ENCODE measurements at places on chromosomes 6 and 20.

- no peak for DNase-seq
These were observed 48.0 kb downstream of the OR2B2 start for GRCh38 chr6:27863962-27864905.

GRCh38 chr6:106084106-106084988 is 1.8 kb upstream of the PRDM1 start:
- DNase-seq, result no peak

DNA sequence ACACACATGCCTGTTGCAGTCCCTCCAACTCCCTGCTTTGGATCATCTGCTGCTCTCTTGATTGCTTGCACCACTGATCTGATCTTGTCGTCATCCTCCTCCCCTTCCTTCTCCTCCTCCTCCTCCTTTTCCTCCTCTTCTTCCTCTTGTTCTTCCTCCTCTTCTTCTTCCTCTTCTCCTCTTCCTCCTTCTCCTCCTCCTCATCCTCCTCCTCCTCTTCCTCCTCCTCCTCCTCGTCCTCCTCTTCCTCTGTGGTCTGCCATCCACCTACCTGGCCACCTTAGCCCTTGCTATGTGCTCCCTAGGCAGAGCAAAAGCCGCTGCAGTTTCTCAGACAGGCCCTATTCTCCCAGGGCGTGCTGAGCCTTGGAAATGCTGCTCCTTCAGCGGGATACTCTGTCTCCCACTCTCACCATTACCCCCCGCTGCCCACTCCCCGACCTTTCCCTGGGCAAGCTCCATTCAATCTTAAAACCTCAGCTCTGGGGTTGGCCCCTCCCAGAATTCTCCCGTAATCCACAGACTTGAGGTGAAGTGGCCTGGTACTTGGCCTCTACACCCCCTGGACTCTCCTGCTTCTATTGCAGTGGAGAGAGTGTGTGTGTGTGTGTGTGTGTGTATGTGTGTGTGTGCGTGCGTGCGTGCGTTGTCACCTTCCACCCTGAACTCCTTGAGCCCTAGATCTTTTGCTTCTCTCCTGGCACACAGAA is 105.0 kb downstream of the SASH1 start:
- DNase-seq, result no peak

DNA sequence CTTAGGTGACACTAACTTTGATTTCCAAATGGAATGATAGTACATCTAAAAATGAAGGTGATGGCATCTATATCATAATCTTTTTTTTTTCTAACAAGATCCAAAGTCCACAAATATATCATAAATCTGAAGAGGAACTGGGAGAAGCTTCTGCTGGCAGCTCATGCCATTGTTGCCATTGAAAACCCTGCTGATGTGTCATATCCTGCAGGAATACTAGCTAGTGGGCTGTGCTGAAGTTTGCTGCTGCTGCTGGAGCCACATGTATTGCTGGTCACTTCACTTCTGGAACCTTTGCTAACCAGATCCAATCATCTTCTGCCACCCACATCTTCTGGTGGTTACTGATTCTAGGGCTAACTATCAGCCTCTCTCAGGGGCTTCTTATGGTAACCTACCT is 27.4 kb upstream of the KHDC1 start:
- no peak for DNase-seq

DNA sequence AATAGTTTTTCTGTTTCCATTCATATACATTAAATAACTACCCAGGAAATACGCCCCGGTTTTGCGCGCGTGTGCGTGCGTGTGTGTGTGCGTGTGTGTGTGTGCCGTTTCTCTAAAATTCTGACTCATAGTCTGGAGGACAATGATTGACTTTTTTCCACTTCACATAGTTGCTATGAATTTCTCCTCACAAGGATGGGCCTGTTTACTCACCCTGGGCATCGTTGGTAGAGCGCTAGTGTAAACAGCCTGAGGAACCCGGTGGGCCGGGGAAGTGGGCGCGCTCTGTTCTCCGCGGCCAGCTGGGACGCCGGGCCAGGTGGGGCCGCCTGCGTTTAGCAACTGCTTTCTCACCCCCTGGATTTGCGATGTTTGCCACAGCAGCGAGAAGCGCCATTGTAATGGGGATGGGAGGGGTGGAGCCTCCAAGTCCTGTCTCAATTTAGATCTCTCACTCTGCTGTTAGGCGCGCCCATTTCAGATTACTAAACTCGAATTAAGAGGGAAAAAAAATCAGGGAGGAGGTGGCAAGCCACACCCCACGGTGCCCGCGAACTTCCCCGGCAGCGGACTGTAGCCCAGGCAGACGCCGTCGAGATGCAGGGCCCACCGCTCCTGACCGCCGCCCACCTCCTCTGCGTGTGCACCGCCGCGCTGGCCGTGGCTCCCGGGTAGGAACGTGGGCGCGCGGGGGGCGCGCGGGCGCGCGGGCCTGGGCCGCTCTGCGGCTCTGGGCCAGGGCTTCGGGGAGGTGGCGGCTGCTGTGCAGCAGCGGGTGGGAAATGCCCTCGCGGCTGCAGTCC is at the start of gene CD109:
TSS of gene CD109 (plus strand) at position 585 of the 803 bp plus-strand sequence. CDS start at position 598, 13 bp downstream.
- DNase-seq, result no peak

GRCh38 chr6:43310624-43311023 is 2.0 kb upstream of the CRIP3 start:
- no peak for DNase-seq

- no peak for DNase-seq
These were observed 56.8 kb downstream of the EIF2S2 start for GRCh38 chr20:34055290-34055689.

DNA sequence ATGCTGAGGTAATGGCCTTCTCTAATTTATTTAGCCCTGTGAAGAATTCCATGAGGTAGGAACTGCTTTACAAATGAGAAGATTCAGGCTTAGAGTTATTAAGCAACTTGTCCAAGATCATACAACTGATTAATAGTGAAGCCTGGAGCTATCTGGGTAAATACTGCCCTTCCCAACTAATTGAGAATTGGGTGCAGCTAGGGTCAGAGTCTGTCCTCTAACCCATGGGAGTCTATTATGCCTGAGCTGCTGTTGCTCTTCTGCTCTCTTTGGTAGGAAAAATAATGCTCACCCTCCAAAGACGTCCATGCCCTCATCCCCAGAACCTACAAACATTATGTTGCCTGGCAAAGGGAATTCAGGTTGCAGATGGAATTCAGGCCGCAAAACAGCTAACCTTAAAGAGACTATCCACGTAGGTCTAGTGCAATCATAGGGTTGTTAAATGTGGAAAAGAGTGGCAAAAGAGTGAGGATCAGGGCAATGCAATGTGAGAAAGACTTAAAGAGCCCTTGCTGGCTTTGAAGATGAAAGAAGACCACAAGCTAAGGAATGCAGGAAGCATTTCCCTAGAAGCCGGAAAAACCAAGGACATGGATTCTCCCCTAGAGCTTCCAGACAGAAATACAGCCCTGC is 90.1 kb downstream of the SPTLC3 start:
- no peak for DNase-seq

DNA sequence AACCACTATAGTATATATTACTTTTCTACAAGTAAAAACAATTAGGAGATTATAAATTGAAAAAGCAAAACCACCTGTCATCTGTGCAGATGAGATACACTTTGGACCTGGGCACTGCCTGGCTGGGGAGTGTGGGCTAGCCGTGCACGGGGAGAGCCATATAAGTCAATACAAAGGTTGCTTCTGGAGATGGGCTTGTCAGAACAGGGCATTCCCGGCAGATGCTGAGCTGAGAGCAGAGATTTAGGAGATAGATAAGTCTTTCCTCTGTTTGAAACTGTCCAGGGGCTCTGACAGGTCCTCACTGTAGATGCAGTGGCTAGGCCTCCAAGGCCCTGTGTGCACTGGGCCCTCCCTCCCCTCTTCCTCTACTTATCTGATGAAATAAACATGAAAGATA is 34.5 kb downstream of the CD164 start:
- no peak for DNase-seq

DNA sequence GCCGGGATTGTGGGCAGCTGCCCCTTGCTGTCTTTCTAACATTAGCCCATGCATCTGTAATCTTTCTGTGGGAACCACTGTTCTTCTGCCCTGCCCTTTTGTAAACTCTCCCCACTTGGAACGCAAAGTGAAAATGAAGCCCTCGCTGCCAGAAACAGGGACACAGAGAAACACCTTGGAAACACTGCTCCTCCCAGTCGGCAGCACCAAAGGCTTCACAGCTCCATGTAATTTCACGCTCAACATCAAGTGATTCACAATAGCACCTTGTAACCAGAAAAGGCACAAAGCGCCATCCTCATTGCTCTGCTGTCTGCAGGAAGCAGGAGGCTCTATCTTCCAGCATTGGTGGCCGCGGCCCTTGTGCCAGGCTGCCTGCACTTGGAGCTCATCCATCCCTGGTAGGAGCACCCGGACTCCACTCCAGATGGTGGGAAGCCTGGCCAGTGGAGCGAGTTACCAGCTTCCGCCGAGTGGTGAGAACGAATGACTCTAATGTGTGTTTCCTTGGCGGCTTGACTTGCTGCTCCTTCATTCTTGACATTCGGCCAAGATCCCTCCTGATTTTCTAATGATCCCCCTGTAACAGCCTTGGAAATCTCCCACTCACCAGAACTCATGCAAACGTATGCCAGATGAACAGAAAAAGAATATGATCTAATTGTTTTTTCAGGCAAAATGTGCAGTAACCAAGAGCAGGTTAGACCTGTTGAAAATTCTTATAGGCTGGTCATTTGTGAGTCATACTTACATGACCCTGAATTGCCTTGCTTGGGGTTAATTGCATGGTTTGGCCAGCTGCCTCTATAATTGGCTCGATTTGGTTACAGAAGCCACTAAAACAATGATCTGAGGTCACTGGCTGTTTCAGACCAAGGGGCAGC is 169.1 kb upstream of the CDYL start:
- peak; percentile 35 for DNase-seq

DNA sequence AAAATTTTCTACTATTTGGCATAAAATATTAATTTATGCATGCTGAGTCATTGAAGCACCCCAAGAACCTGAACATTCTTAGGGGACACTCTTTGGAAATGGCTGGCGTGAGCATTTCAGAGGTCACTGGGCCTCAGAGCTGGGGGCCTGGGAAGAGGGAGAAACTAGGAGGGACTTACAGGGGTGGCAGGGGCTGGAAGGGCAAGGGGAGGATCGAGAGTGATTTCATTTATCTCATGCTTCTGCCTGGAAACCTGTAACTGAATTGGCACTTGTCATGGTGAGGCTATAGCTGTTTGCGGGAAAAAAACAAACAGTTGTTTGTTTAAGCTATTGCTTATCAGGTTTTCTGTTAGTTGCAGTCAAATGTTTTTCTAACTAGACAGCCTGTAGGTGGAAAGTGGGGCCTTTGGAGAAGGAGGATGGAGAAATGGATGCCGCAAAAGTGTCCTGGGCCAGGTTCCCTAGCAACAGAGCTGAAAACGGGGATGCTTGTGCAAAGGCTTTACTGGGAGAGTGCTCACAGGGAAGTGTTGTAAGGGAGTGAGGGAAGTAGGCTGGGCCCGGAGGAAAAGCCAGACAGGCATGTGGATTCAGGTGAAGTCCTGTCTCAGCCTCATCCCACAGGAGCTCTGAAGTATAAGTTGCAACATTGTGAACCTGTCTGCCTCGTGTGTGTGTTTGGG is 36.4 kb upstream of the KAT14 start:
- no peak for DNase-seq

GRCh38 chr20:34663213-34663943 is 13.5 kb downstream of the PIGU start:
- DNase-seq, result no peak

- DNase-seq, result no peak
These were observed 19.7 kb upstream of the TLDC2 start for GRCh38 chr20:36856195-36856594.

GRCh38 chr6:20693466-20694063 is 159.3 kb downstream of the CDKAL1 start:
- DNase-seq, result no peak

GRCh38 chr6:166420351-166420750 is 37.6 kb upstream of the MPC1 start:
- DNase-seq, result peak; percentile 30

- DNase-seq, result peak; percentile 28
These were observed 5.6 kb downstream of the CST3 start for GRCh38 chr20:23631981-23632710.

GRCh38 chr20:44702776-44703175 is 12.4 kb upstream of the CCN5 start:
- DNase-seq, result peak; percentile 86

GRCh38 chr6:2403546-2403945 is 158.1 kb upstream of the GMDS start:
- DNase-seq, result no peak

GRCh38 chr20:12068121-12068520 is 150.4 kb downstream of the BTBD3 start:
- DNase-seq, result no peak

GRCh38 chr6:157710604-157711003 is 112.4 kb upstream of the SNX9 start:
- no peak for DNase-seq

DNA sequence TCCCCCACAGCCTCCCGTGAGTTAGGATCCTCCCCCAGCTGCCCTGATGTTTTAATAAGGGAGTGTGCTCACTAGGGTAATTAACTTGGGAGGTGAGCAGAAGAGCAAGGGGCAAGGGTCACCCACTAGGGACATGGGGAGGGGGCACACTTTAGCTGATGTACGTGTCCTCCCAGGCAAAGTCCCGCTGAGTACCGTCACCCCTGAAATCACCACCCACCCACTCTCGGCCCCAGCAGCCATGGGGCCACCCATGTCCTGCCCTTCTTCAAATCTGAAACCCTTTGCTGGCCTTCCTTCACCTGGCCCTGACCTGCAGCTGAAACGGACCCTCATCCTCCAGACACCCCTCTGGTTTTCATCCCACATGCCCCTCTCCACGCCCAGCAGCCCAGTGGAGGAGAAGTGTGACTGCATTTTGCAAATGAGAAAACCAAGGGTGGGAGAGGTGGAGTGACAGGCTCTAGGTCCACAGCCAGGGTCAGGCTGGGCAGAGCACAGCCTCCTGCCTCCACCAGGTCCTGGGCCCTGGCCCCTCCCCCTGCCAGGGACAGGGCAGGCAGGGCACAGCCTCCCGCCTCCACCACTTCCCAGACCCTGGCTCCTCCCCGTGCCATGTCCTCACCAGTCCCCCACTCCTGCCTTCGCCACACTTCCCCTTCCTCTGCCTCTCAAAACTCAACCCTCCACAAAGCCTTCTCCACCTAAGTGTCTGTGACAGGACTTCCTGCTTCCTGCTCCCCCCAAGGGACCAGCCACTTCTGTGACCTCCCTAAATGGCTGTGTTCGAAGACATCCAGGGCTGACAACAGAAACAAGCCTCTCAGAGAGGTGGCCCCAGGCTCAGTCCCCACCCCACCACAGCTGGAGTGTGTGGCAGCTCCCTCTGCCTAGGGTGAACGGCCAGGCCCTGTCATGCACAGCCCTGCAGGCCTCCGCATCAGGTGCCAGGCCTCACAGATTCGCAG is 15.1 kb downstream of the ACSS1 start:
- no peak for DNase-seq

All from hippocampal formation (tissue), 2 donors.